ENCODE measurements at places on chromosomes 11 and 22.
A peak's percentile ranks its signal among the peaks of the same experiment; 100 is the strongest.

DNA sequence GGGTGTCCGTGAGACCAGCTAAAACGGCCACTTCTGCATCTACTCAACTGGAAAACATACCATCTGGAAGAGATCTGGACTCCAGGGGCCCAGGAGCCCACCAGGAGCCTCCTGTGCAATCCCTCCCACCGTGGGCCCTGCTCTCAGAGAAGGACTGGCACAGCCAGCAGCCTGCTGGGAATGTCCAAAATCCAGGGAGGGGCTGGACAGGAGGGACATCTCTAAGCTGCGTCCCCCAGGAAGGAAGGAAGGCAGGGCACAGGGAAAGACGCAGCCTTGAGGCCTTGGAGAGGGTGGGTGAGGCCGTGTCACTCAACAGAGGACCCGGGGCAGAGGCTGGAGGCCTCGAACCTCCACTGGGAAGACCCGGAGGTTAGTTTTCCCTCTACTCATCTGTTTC, 78.0 kb downstream of the PHF21B start:
- H3K36me3 ChIP-seq = peaks cover 3% of the 10 kb centered on the region
- no peak overlapping the region for H3K4me3 ChIP-seq
- H3K4me1 ChIP-seq = no peaks in the 10 kb centered on the region
- no peaks in the 10 kb centered on the region for H3K27me3 ChIP-seq

- no peaks in the 10 kb centered on the region for H3K36me3 ChIP-seq
- H3K27me3 ChIP-seq = no peaks in the 10 kb centered on the region
- H3K4me1 ChIP-seq = no peaks in the 10 kb centered on the region
- no peak overlapping the region for H3K4me3 ChIP-seq
- H3K27ac ChIP-seq = no peak overlapping the region
Measured at GRCh38 chr11:36044636-36045035, 100.8 kb downstream of the LDLRAD3 start.

- peak overlapping the region; percentile 70 for H3K27ac ChIP-seq
- no peak for DNase-seq
- peak overlapping the region; percentile 84 for H3K4me3 ChIP-seq
- no peaks in the 10 kb centered on the region for H3K4me1 ChIP-seq
- peaks cover 12% of the 10 kb centered on the region for H3K36me3 ChIP-seq
Measured at GRCh38 chr11:118998822-118999221, 884 bp downstream of the CENATAC start.

GRCh38 chr11:97611345-97611744, 1221.5 kb downstream of the JRKL start:
- H3K4me1 ChIP-seq = no peaks in the 10 kb centered on the region
- DNase-seq = no peak
- H3K27me3 ChIP-seq = no peaks in the 10 kb centered on the region
- H3K27ac ChIP-seq = no peak overlapping the region

GRCh38 chr22:43555561-43556515, 144.0 kb downstream of the MPPED1 start:
- no peaks in the 10 kb centered on the region for H3K4me1 ChIP-seq
- no peaks in the 10 kb centered on the region for H3K36me3 ChIP-seq
- H3K4me3 ChIP-seq = no peak overlapping the region
- no peak for DNase-seq
- H3K27me3 ChIP-seq = no peaks in the 10 kb centered on the region

GRCh38 chr22:48719978-48720661, 1107.6 kb downstream of the BRD1 start:
- no peaks in the 10 kb centered on the region for H3K4me1 ChIP-seq
- H3K4me3 ChIP-seq = no peak overlapping the region
- H3K27ac ChIP-seq = no peak overlapping the region
- DNase-seq = peak; percentile 80
- H3K36me3 ChIP-seq = no peaks in the 10 kb centered on the region

DNA sequence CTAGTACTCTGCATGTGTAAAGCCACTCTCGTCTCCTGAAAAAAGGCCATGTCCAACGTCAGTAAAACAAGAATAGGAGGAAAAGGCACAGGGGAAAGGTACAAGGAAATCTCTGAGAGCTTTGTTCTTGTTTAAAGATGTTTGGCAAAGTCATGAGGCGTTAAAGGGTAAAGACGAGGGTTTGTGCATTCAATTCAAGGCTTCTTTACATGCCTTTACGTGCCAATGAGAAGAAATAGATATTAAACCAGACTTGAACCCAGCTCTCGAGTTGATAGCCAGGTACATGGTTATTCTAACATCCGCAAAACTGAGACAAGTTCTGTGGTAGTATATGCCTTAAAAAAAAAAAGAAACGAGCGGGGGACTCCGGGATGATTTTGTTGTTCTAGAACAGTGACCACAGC, 704 bp upstream of the CFL1 start:
- peaks cover 26% of the 10 kb centered on the region for H3K36me3 ChIP-seq
- DNase-seq = no peak
- no peaks in the 10 kb centered on the region for H3K27me3 ChIP-seq
- peak overlapping the region; percentile 95 for H3K4me3 ChIP-seq

DNA sequence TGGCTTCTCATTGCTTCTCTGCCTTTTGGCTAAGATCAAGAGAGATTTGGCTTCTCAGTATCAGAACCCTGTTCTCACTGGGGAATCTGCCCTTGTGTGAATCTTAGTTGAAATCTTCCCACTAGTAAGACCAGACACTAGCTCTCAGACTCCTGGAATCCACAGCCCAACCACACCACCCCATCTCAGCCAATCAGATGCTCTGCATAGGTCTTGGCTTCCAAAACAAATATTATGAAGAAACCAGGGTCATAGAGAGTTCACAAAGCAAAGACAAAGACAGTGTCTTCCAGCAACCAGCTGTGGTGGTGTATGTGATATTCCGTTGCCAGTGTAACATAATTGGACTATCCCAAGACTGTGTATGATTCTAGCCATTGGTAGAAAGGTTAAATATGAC, 5.4 kb downstream of the OR8B12 start:
- H3K36me3 ChIP-seq = no peaks in the 10 kb centered on the region

GRCh38 chr11:6721343-6721742, 38.2 kb upstream of the MRPL17 start:
- no peak overlapping the region for H3K27ac ChIP-seq
- no peak overlapping the region for H3K4me3 ChIP-seq
- no peaks in the 10 kb centered on the region for H3K27me3 ChIP-seq
- no peaks in the 10 kb centered on the region for H3K4me1 ChIP-seq
- no peaks in the 10 kb centered on the region for H3K36me3 ChIP-seq
- no peak for DNase-seq

DNA sequence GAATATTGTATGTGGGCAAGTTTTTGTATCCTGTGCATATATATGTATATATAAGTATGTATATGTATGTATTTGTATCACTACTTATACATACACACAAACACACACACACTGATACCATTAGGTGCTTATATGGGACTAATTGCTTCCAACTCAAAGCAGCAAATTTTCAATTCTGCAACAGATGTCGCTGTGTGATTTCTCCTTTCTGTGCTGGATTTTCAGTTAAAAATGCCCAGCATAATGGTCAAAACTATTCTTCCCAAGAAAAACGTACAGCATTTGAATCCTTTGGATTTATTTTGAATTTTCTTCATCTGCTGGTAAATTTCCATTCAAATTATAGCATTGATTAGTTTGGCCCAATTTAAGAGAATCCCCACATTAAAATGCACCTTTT, 4.3 kb downstream of the CADM1 start:
- H3K4me3 ChIP-seq = no peak overlapping the region
- H3K36me3 ChIP-seq = no peaks in the 10 kb centered on the region
- peaks cover 39% of the 10 kb centered on the region for H3K27me3 ChIP-seq
- no peak overlapping the region for H3K27ac ChIP-seq

DNA sequence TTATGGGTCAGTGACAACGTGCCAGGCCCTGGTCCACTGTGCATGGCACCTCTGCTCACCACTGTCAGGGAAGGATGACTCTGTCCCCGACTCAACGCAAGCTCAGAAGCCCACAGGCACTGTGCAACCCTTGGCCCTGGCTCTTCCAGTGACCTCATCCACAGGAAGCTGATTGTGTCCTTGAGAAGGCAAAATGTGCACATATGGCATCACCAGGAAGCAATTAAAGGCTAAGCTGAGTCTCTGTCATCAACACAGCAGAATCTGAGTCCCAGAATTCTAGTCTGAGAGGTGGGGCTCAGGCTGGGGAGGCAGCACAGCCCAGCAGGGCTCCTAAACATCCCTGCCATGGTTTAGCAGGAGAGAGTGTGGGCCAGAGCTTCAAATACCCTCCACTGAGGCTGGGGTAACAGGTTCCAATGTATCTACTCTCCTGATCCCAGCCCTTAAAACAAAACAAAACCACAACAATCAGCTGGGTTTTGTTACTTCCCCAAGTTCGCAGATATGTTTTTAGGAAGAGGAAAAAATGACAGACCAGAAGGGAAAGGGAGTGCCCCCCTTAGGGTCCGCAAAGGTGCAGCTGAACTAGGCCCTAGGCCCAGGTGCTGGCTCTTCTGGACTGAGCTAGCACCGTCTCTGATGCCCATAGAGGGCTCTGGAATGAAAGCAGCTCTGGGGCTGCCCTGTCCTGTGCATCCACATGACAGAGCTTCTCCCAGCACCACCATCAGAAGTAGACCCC, 33.5 kb upstream of the GNAZ start:
- DNase-seq = no peak
- no peak overlapping the region for H3K4me3 ChIP-seq
- no peaks in the 10 kb centered on the region for H3K4me1 ChIP-seq

DNA sequence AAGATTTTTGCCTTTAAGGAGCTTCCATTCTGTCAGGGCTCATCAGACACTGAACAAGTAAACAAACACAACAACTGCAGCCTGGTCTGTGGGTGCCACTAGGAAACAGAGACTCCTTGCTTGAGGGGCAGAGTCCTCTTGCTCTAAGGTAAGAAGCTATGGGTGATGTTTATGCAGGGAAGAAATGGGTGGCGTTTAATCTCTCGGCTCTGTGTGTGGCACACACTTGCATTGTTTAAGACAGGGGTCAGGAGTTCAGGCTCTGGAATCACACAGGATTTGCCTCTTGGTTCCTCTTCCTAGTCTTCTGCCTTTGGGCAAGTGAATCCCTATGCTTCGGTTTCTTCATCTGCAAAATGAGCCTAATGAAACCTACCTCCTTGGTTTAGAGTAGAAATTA, 90.3 kb downstream of the PRR5L start:
- H3K36me3 ChIP-seq = no peaks in the 10 kb centered on the region
- no peak for DNase-seq
- no peaks in the 10 kb centered on the region for H3K4me1 ChIP-seq

DNA sequence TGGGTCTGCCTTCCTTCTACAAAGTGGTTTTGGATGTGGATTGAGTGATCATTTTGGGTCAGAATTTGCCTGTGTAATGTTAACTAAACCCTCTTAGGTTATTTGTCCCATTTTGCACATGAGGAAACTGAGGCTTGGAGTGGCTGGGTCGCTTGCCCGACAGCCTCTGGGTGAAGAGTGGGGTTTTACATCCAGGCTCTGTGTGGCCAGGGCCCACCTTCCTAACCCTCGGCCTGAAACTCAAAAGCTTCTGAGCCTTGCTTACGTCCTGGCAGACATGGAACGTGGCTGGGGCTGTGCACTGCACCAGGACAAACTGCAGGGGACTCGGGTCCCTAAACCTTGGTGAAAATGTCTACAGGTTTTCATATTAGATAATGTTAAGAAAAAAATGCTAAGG, 542.4 kb downstream of the TBC1D22A start:
- no peak overlapping the region for H3K4me3 ChIP-seq
- no peak for DNase-seq
- H3K36me3 ChIP-seq = no peaks in the 10 kb centered on the region
- no peaks in the 10 kb centered on the region for H3K27me3 ChIP-seq
- no peaks in the 10 kb centered on the region for H3K4me1 ChIP-seq

DNA sequence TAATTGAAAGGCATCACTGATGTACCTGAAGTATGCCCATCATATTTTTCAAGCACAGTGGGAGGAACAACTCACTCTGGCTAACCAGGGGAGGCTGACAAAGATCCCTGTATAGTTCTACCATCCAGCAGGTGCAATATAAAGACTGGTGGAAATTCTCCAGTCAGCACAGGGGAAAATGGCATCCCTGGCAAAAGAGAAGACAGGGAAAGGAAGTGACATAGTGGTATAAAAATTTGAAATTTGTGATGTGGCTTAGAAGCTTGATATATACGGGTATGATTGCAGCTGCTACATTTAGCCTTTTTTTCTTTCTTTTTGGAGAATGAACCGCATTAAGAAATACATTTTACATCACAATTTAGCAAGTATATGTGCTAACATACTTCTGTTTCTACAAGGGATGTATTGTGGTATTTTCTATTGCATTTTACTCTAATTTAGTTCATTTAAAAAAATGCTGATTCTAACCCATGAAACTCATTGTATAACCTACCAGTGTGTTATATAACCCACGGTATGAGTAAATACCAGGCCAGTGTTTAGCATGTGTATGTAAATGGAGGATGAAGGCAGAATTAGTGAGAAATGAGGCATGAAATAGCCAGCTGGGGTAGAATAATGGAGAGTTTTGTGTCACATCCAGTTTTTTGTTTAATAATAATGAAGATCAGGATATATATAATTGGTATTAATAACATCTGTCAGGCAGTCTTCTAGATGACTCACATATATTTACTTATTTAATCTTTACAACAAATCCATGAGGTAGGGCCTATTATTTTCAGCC, 186.1 kb downstream of the ARHGAP42 start:
- no peak for DNase-seq
- no peak overlapping the region for H3K27ac ChIP-seq
- H3K4me3 ChIP-seq = no peak overlapping the region
- peaks cover 1% of the 10 kb centered on the region for H3K27me3 ChIP-seq
- no peaks in the 10 kb centered on the region for H3K36me3 ChIP-seq

GRCh38 chr11:58957922-58958321, 18.6 kb downstream of the GLYATL1 start:
- H3K4me1 ChIP-seq = peaks cover 4% of the 10 kb centered on the region
- DNase-seq = no peak
- no peak overlapping the region for H3K4me3 ChIP-seq
- H3K27me3 ChIP-seq = no peaks in the 10 kb centered on the region

DNA sequence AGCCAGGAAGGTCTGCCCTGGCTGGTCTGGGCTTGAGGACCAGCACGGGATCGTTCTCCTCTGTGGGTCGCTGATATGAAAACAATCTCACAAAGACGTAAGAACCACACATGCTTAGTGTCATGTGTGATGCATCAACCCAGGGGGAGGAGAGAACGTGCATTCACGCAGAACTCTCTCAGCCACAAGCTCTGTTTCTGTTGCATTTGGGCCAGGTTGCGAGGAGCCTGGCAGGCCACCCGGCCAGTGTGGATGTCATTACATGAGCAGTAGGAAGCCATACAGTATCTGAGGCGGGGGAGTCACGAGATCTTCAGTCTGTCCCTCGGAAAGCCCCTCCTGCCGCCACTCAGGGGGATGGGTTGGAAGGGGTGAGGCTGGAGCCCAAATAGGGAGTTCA, 53.1 kb upstream of the KCNQ1OT1 start:
- DNase-seq = no peak
- no peak overlapping the region for H3K27ac ChIP-seq
- no peak overlapping the region for H3K4me3 ChIP-seq

- no peak for DNase-seq
- no peaks in the 10 kb centered on the region for H3K36me3 ChIP-seq
- H3K27me3 ChIP-seq = peaks cover 10% of the 10 kb centered on the region
- no peak overlapping the region for H3K27ac ChIP-seq
Measured at GRCh38 chr22:22952531-22953280, 65.1 kb downstream of the IGLL5 start.

- no peaks in the 10 kb centered on the region for H3K27me3 ChIP-seq
- no peaks in the 10 kb centered on the region for H3K36me3 ChIP-seq
- no peaks in the 10 kb centered on the region for H3K4me1 ChIP-seq
- DNase-seq = no peak
Measured at GRCh38 chr11:87974797-87975196, 200.4 kb downstream of the RAB38 start.

Data from H1 (cell line).